Activated naive CD4-positive, alpha-beta T cell treated with anti-CD3 and anti-CD28 coated beads, Interleukin-2, amount 50 U/mL, for 72 hours (primary cell): ENCODE measurements at places on chromosomes 16 and 17. TPM values are rescaled to one million over a fixed set of nuclear protein-coding genes. Genes with fewer than 3 reads are reported as not detected.

KRTAP3-2 gene
- total RNA-seq: not detected

P2RX1 gene
- total RNA-seq: 0.14 TPM

ADGRG1 gene
- total RNA-seq: 8.2 TPM

KCNJ16 gene
- not detected for total RNA-seq

KRT25 gene
- not detected for total RNA-seq

HOXB4 gene
- total RNA-seq: 3.0 TPM

FAM20A gene
- not detected for total RNA-seq

CORO1A gene
- 672 TPM for total RNA-seq

PLA2G15 gene
- total RNA-seq: 9.7 TPM

EME1 gene
- 101 TPM for total RNA-seq

GPR142 gene
- not detected for total RNA-seq

CHST6 gene
- not detected for total RNA-seq

STAT5A gene
- total RNA-seq: 171 TPM

FBXO39 gene
- total RNA-seq: 0.37 TPM

SAMD14 gene
- total RNA-seq: 4.4 TPM

TBX6 gene
- total RNA-seq: 3.9 TPM

NOTUM gene
- total RNA-seq: 0.39 TPM

DNAH2 gene
- 0.19 TPM for total RNA-seq

TPSG1 gene
- not detected for total RNA-seq

NTHL1 gene
- 21.6 TPM for total RNA-seq

PEX12 gene
- 5.1 TPM for total RNA-seq

LDAF1 gene
- 15.3 TPM for total RNA-seq

KRTAP2-1 gene
- not detected for total RNA-seq

STX1B gene
- total RNA-seq: 0.87 TPM

CLEC3A gene
- not detected for total RNA-seq

VAT1L gene
- not detected for total RNA-seq

PRCD gene
- total RNA-seq: not detected

RHBDL3 gene
- 0.14 TPM for total RNA-seq

MEIOC gene
- 0.96 TPM for total RNA-seq

TP53TG3D gene
- not detected for total RNA-seq

MYL11 gene
- total RNA-seq: 0.97 TPM

PLEKHG4 gene
- total RNA-seq: 23.2 TPM

TMEM238L gene
- not detected for total RNA-seq

SGCA gene
- 0.31 TPM for total RNA-seq

ZFP90 gene
- total RNA-seq: 29.7 TPM

GRAP gene
- 12.7 TPM for total RNA-seq

SLC2A4 gene
- total RNA-seq: not detected

CHST4 gene
- total RNA-seq: not detected

MEIOB gene
- 0.45 TPM for total RNA-seq

BMERB1 gene
- total RNA-seq: 5.8 TPM

PNMT gene
- total RNA-seq: not detected

ARHGAP23 gene
- 0.43 TPM for total RNA-seq

RNF157 gene
- total RNA-seq: 22.0 TPM

PSMD12 gene
- 79.7 TPM for total RNA-seq

DPEP2 gene
- 6.3 TPM for total RNA-seq

TEKT1 gene
- not detected for total RNA-seq
